Thymus (tissue), 14 donors: ENCODE measurements at places on chromosomes 3 and 15. TPM values are rescaled to one million over a fixed set of nuclear protein-coding genes. Genes with fewer than 3 reads are reported as not detected.

DNA sequence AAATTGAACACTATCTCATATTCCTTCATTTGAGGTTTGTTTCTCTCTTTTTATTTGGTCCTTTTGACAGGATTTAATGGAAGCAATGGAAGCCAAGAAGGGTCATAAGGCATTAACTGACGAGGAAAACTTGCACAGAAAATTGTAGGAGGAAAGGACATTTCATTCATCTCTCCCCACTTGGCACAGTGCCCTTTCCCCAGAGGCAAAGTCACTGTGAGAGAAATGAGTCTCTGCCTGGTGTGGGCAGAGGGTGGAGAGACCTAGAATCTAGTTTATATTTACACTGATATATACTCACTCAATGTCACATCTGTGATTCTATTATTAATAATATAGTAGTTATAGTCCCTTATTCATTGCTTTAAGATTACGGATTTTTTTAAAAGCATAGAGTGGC is 324.6 kb upstream of the IL12A start:
- H3K27ac ChIP-seq: no peak overlapping the region
- no peaks in the 10 kb centered on the region for H3K36me3 ChIP-seq
- DNase-seq: no peak
- H3K27me3 ChIP-seq: no peaks in the 10 kb centered on the region
- no peak overlapping the region for H3K4me3 ChIP-seq

- peak; percentile 74 for DNase-seq
- peaks cover 85% of the 10 kb centered on the region for H3K4me1 ChIP-seq
- H3K4me3 ChIP-seq: peak overlapping the region; percentile 58
- H3K27ac ChIP-seq: peak overlapping the region; percentile 100
Measured at GRCh38 chr15:88635318-88635717, 3.5 kb upstream of the ISG20 start.

DNA sequence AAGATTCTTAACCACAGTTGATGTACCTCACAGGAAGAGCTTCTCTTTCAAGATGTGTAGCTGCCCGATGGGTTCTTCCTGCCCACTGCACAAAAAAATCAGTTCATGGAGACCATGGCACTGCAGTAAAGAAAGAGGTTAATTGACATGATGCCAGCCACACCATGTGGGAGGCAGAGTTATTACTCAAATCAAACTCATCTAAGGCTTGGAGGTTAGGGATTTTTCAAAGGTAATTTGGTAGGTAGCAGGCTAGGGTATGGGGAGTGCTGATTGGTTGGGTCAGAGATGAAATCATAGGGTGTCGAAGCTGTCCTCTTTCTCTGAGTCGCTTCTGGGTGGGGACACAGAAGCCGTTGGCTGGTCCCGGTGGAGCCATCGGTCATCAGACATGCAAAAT is 57.4 kb upstream of the BDH1 start:
- H3K27me3 ChIP-seq: no peaks in the 10 kb centered on the region
- H3K27ac ChIP-seq: peak overlapping the region; percentile 58
- no peak for DNase-seq

- H3K27ac ChIP-seq: no peak overlapping the region
- H3K4me3 ChIP-seq: no peak overlapping the region
- no peak for DNase-seq
- no peaks in the 10 kb centered on the region for H3K27me3 ChIP-seq
- no peaks in the 10 kb centered on the region for H3K36me3 ChIP-seq
- peaks cover 2% of the 10 kb centered on the region for H3K4me1 ChIP-seq
Measured at GRCh38 chr3:190621927-190622326, 108.0 kb downstream of the IL1RAP start.

DNA sequence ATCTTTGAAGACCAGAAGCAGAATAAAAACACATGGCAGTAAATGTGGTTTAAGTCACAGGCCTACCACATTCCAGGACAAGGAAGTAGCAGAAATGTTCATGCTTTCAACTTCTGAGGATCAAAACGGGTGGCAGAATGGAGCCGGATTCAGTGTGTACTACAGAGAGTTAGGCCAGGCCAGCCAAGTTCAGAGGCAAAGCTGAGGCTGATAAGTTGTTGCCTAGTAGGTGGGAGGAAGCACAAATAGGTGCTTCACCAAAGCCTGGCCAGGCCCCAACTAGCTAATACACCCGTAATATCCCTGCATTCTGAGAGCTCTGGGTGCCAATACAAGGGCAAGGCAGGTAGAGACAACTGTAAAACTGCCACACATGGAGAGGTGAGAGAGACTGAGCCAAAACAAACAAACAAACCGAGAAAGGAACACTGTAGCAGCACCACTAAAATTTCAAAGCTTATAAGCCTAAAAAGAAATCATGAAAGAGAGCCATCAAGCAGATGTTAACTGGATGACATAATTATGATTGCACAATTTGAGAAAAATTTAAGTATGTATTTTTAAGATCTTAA is 156.4 kb upstream of the CBLB start:
- H3K4me3 ChIP-seq: no peak overlapping the region
- no peak for DNase-seq
- H3K27me3 ChIP-seq: no peaks in the 10 kb centered on the region
- H3K27ac ChIP-seq: no peak overlapping the region
- H3K36me3 ChIP-seq: no peaks in the 10 kb centered on the region

GRCh38 chr15:101122806-101123205 is 129.0 kb downstream of the CHSY1 start:
- H3K4me3 ChIP-seq: no peak overlapping the region
- peaks cover 18% of the 10 kb centered on the region for H3K4me1 ChIP-seq
- no peaks in the 10 kb centered on the region for H3K27me3 ChIP-seq
- no peak overlapping the region for H3K27ac ChIP-seq
- no peak for DNase-seq

- no peaks in the 10 kb centered on the region for H3K4me1 ChIP-seq
- no peaks in the 10 kb centered on the region for H3K27me3 ChIP-seq
- DNase-seq: no peak
- no peak overlapping the region for H3K27ac ChIP-seq
Measured at GRCh38 chr3:158773166-158773565, 28.7 kb upstream of the MFSD1 start.

- DNase-seq: no peak
- H3K27me3 ChIP-seq: no peaks in the 10 kb centered on the region
- no peaks in the 10 kb centered on the region for H3K36me3 ChIP-seq
- no peak overlapping the region for H3K27ac ChIP-seq
- no peaks in the 10 kb centered on the region for H3K4me1 ChIP-seq
- H3K4me3 ChIP-seq: no peak overlapping the region
Measured at GRCh38 chr3:74139648-74140047, 474.8 kb downstream of the CNTN3 start.

DNA sequence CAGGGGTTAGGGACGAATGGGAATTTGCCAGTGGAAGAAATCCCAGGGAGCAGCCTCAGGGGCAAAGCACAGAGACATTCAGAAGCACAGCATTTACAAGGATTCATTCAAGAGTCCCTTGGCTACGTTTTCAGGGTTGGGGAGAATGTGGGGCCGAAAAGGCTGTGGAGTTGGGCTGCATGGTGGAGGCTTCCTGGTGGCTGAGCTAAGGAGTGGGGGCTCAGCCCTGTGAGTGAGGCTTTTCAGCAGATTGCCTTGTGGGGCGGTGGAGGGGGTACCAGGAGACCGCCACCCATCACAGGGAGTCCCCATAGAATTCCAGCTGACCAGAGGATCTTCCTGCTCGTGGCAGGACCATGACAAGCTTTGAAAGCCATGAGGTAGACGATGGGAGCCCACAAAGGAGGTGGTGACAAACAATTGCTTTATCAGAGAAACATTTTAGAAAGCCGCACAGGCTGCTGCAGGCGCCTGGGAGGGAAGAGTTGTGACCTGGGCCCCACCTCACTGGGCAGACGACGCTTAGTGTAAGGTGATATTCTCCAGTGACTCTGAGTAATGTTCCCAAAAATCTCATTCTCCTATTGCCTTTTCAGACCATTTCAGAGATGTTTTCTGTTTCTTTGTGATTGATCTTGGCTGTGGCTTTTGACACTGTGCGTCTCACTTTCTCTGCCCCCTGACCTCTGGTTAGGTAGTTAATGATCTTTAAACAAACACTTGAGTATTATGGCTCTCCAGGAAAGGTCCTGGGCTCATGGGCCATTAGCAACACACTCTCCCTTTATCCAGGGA is 128.0 kb downstream of the DNAJB8 start:
- H3K27ac ChIP-seq: no peak overlapping the region
- peaks cover 5% of the 10 kb centered on the region for H3K4me1 ChIP-seq
- no peak for DNase-seq
- H3K4me3 ChIP-seq: no peak overlapping the region
- peaks cover 14% of the 10 kb centered on the region for H3K36me3 ChIP-seq

GRCh38 chr3:196423044-196423781 is 9.0 kb downstream of the UBXN7 start:
- H3K4me1 ChIP-seq: no peaks in the 10 kb centered on the region
- no peak overlapping the region for H3K27ac ChIP-seq
- H3K4me3 ChIP-seq: no peak overlapping the region

- no peak overlapping the region for H3K4me3 ChIP-seq
- no peaks in the 10 kb centered on the region for H3K36me3 ChIP-seq
- DNase-seq: no peak
- no peaks in the 10 kb centered on the region for H3K4me1 ChIP-seq
- H3K27ac ChIP-seq: no peak overlapping the region
Measured at GRCh38 chr3:48338635-48339034, 5.2 kb upstream of the SPINK8 start.

- no peak overlapping the region for H3K27ac ChIP-seq
- H3K36me3 ChIP-seq: peaks cover 7% of the 10 kb centered on the region
- H3K4me1 ChIP-seq: no peaks in the 10 kb centered on the region
- no peak overlapping the region for H3K4me3 ChIP-seq
- H3K27me3 ChIP-seq: no peaks in the 10 kb centered on the region
- no peak for DNase-seq
Measured at GRCh38 chr15:66454143-66454542, 43.4 kb downstream of the SNAPC5 start.

DNA sequence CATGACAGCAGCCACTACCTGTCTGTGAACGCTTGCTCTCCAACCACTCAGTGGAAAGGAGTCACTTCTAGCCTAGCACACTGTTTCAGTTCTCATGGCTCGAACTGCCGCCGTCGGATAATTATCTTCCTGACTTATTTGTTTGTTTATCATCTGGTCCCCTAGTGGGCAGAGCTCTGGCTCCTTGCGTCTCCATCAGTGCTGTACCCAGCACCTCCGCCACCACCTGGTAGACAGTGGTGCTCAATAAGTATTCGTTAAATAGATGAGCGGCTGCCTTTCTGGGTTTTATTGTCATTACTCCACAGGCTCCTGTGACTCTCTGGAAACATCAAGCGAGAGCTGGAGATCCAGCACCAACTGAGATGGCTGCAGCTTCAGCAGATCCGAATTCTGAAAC is 297.5 kb downstream of the NTRK3 start:
- H3K27me3 ChIP-seq: no peaks in the 10 kb centered on the region
- H3K36me3 ChIP-seq: no peaks in the 10 kb centered on the region
- no peaks in the 10 kb centered on the region for H3K4me1 ChIP-seq

- no peak overlapping the region for H3K4me3 ChIP-seq
- no peaks in the 10 kb centered on the region for H3K4me1 ChIP-seq
- no peaks in the 10 kb centered on the region for H3K36me3 ChIP-seq
- no peak overlapping the region for H3K27ac ChIP-seq
Measured at GRCh38 chr3:41581700-41582099, 380.2 kb downstream of the ULK4 start.

Gene CCDC54
- not detected for polyA plus RNA-seq

Gene SNTN
- polyA plus RNA-seq: 0.16 TPM

Gene PLSCR2
- polyA plus RNA-seq: 0.16 TPM

Gene KLF15
- 7.6 TPM for polyA plus RNA-seq

Gene SOX2
- 3.1 TPM for polyA plus RNA-seq

Gene UPK1B
- 8.6 TPM for polyA plus RNA-seq

Gene FGD5
- polyA plus RNA-seq: 2.9 TPM

Gene TMEM158
- polyA plus RNA-seq: 1.9 TPM

Gene FBLN2
- 12.2 TPM for polyA plus RNA-seq
